ENCODE measurements at places on chromosomes 3 and 15. TPM values are rescaled to one million over a fixed set of nuclear protein-coding genes. Genes with fewer than 3 reads are reported as not detected.
A peak's percentile ranks its signal among the peaks of the same experiment; 100 is the strongest.

GRCh38 chr15:93477188-93477587 is 388.2 kb upstream of the RGMA start:
- H3K4me3 ChIP-seq, result no peak overlapping the region
- H3K27me3 ChIP-seq, result no peaks in the 10 kb centered on the region
- DNase-seq, result no peak

Gene ZNF280D
- total RNA-seq, result 35.9 TPM

- no peak overlapping the region for H3K27ac ChIP-seq
- H3K27me3 ChIP-seq, result no peaks in the 10 kb centered on the region
- H3K36me3 ChIP-seq, result no peaks in the 10 kb centered on the region
- DNase-seq, result no peak
Measured at GRCh38 chr3:8506571-8507061, 5.0 kb downstream of the LMCD1 start.

GRCh38 chr15:87197981-87198380 is 1058.6 kb downstream of the NTRK3 start:
- no peak for DNase-seq
- H3K27ac ChIP-seq, result no peak overlapping the region
- H3K36me3 ChIP-seq, result no peaks in the 10 kb centered on the region

GRCh38 chr3:175349168-175349567 is 490.0 kb downstream of the NAALADL2 start:
- DNase-seq, result no peak
- no peak overlapping the region for H3K27ac ChIP-seq
- H3K4me3 ChIP-seq, result no peak overlapping the region
- H3K36me3 ChIP-seq, result no peaks in the 10 kb centered on the region
- no peaks in the 10 kb centered on the region for H3K4me1 ChIP-seq
- no peaks in the 10 kb centered on the region for H3K27me3 ChIP-seq

Gene DZIP1L
- not detected for total RNA-seq

Gene DLG1
- total RNA-seq, result 89.0 TPM

GRCh38 chr3:152120601-152121269 is 148.0 kb upstream of the MBNL1 start:
- no peak overlapping the region for H3K27ac ChIP-seq
- H3K27me3 ChIP-seq, result no peaks in the 10 kb centered on the region
- H3K4me3 ChIP-seq, result no peak overlapping the region
- no peak for DNase-seq

DNA sequence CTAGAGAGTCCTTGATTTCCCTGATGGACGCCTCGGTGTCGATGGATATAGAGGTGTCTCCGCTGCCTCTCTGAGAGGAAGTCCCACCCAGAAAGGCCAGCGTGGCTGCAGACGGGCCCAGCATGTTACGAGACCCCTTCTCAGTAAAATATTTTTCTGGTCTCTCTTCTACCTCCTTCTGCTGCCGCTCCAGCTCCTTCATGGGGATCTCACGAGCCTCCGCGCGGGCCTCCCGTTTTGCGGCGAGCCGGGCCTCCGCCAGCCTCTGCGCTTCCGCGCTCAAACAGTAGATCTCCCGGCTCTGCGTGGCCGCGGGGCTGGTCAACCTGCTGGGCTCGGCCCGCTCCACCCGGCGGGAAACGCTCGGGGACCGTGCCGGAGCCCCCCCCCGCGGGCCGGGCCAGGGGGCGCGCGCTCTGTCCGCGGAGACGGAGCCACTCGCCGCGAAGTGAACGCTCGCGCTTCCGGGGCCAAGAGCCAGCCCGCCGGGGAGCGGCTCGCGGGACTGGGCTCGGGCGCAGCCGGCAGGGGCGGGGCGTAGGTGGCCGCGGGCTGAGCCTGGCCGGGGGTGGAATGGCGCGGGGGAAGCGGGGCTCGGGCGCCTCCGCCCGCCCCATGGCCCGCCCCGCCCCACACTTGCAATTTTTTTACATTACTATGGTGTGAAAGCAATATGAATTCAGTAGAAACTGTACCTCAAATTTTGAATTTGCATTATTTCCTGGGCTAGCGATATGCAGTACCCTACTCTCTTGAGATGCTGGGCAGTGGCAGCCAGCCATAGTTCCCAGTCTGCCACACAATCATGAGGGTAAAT is 10.2 kb upstream of the KCNMB3 start:
- no peak overlapping the region for H3K27ac ChIP-seq
- peaks cover 9% of the 10 kb centered on the region for H3K4me1 ChIP-seq
- no peaks in the 10 kb centered on the region for H3K36me3 ChIP-seq
- H3K27me3 ChIP-seq, result no peaks in the 10 kb centered on the region
- DNase-seq, result peak; percentile 78
- H3K4me3 ChIP-seq, result peak overlapping the region; percentile 50

- H3K27ac ChIP-seq, result no peak overlapping the region
- peak; percentile 16 for DNase-seq
- H3K36me3 ChIP-seq, result no peaks in the 10 kb centered on the region
- no peaks in the 10 kb centered on the region for H3K27me3 ChIP-seq
Measured at GRCh38 chr15:59298225-59298853, 74.3 kb downstream of the MYO1E start.

Gene NPAP1
- not detected for total RNA-seq

Gene HRH1
- total RNA-seq, result not detected

GRCh38 chr15:58392141-58392540 is 39.6 kb upstream of the LIPC start:
- H3K4me3 ChIP-seq, result no peak overlapping the region
- H3K4me1 ChIP-seq, result no peaks in the 10 kb centered on the region
- DNase-seq, result no peak
- H3K27me3 ChIP-seq, result no peaks in the 10 kb centered on the region
- no peak overlapping the region for H3K27ac ChIP-seq

- no peak overlapping the region for H3K27ac ChIP-seq
- no peak overlapping the region for H3K4me3 ChIP-seq
- no peaks in the 10 kb centered on the region for H3K4me1 ChIP-seq
- H3K36me3 ChIP-seq, result no peaks in the 10 kb centered on the region
- no peaks in the 10 kb centered on the region for H3K27me3 ChIP-seq
Measured at GRCh38 chr3:185207481-185207880, 46.4 kb downstream of the EHHADH start.

Gene MESP2
- total RNA-seq, result not detected

- no peaks in the 10 kb centered on the region for H3K36me3 ChIP-seq
- H3K27ac ChIP-seq, result no peak overlapping the region
- H3K4me3 ChIP-seq, result no peak overlapping the region
Measured at GRCh38 chr3:62835554-62836236, 39.5 kb downstream of the CADPS start.

DNA sequence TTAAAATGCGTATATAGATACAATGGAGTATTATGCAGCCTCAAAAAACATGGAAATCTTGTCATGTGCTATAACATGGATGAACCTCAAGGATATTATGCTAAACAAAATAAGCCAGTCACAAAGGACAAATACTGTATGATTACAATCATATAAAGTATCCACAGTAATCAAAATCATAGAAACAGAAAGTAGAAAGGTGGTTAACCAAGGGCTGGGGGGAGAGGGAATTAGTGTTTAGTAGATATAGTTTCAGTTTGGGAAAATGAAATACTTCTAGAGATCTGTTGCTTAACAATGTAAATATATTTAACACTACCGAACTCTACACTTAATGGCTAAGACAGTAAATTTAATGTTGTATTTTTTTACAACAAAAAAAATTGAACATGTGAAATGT is 9.0 kb downstream of the TOP2B start:
- H3K4me1 ChIP-seq, result peaks cover 12% of the 10 kb centered on the region
- DNase-seq, result no peak
- H3K27ac ChIP-seq, result no peak overlapping the region
- H3K4me3 ChIP-seq, result no peak overlapping the region
- H3K27me3 ChIP-seq, result no peaks in the 10 kb centered on the region

GRCh38 chr15:67100801-67101581 is 35.6 kb downstream of the SMAD3 start:
- no peaks in the 10 kb centered on the region for H3K36me3 ChIP-seq
- no peaks in the 10 kb centered on the region for H3K27me3 ChIP-seq
- DNase-seq, result no peak
- no peak overlapping the region for H3K4me3 ChIP-seq
- peaks cover 90% of the 10 kb centered on the region for H3K4me1 ChIP-seq

- no peaks in the 10 kb centered on the region for H3K4me1 ChIP-seq
- DNase-seq, result no peak
- H3K4me3 ChIP-seq, result no peak overlapping the region
- no peak overlapping the region for H3K27ac ChIP-seq
- H3K36me3 ChIP-seq, result no peaks in the 10 kb centered on the region
Measured at GRCh38 chr3:54304877-54305276, 182.5 kb downstream of the CACNA2D3 start.

DNA sequence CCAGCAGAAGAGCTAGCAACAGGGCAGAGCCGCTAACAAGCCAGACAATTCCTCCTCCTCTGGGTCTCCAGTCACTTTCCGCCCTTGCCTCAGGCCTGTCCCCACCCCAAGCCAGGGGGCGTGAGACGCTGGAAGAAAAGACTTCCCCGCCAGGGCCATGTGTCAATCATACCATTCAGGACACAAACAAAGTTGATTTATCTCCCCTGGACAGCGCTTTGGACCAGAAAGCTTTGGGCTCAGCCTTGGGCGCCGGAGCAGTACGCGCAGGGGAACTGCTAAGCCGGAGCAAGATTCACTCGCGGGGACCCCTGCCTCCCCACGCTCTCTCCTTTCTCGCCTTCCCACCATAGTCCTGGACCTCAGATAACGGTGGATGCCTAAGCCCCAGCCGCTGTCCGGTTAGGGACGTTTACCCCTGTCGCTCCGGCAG is 479 bp downstream of the LRRC2 start:
- no peak for DNase-seq
- H3K4me3 ChIP-seq, result no peak overlapping the region
- no peaks in the 10 kb centered on the region for H3K36me3 ChIP-seq
- H3K27ac ChIP-seq, result no peak overlapping the region
- H3K27me3 ChIP-seq, result peaks cover 20% of the 10 kb centered on the region

Gene GOLGA8T
- 2.6 TPM for total RNA-seq

Gene SLC12A8
- 0.61 TPM for total RNA-seq

Gene DLEC1
- total RNA-seq, result 6.1 TPM

- H3K27ac ChIP-seq, result no peak overlapping the region
- no peaks in the 10 kb centered on the region for H3K4me1 ChIP-seq
- H3K36me3 ChIP-seq, result no peaks in the 10 kb centered on the region
Measured at GRCh38 chr3:12107071-12107713, 51.5 kb downstream of the TIMP4 start.

Gene KBTBD13
- total RNA-seq, result not detected

DNA sequence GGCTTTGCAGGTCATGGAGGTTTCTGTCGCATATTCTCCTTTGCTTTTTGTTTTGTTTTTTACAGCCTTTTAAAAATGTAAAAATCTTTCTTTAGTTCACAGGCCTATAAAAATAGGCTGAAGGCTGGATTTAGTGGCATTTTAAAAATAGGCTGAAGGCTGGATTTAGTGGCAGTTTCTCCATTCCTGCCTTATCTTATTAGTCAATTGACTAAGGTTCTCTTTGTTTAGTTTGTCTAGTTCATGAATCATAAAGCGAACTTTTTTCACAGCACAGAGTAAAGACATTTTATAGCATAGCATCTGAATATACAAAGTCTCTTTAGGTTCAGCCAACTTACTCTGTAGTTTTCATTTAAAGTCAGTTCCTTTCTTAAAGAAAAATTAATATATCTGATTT is 31.4 kb downstream of the AP4E1 start:
- H3K36me3 ChIP-seq, result peaks cover 26% of the 10 kb centered on the region
- no peaks in the 10 kb centered on the region for H3K4me1 ChIP-seq
- no peak for DNase-seq
- H3K27me3 ChIP-seq, result no peaks in the 10 kb centered on the region
- no peak overlapping the region for H3K4me3 ChIP-seq
- no peak overlapping the region for H3K27ac ChIP-seq
